ACHN (cell line): ENCODE measurements at places on chromosomes 2 and 18.

- no peak for DNase-seq
Observed at GRCh38 chr2:12722447-12723316, 5.9 kb downstream of the TRIB2 start.

GRCh38 chr18:56381196-56381595, 257.2 kb downstream of the TXNL1 start:
- DNase-seq, result no peak

DNA sequence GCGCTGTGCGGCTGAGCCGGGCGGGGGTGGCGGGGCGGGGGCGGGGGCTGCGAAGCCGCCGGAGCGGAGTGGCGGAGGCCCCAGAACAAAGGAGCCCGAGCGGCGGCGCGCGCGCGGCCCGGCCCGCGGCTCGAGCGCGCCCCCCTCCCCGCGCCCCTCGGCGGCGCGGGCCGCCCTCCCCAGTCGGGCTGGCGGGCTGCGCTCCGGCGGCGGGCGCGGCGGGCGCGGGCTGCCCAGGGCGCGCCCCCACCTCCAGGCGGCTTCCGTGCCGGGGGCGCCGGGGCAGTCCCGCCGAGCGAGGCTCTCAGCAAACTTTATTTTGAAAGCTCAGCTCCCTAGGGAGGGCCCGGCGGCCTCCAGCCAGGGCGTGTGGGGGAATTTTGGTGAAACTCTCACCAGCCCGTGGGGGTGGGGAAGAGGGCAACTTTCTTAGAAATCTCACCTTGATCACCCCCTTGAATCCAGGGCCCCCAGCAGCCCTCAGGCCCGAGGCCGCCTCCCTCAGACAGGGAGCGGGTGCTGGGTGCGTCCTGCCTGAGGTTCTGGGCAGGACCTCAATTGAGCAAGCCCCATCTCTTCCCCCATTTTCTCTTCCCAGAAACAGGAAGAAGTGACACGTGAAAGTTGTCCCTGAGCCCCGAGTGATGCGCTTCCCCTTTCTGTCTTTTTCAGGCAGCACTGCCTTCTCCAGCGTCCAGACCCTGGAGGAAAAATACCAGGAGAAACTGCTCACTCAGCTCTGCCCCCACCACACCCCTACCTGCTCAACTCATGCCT, 786 bp downstream of the TET3 start:
- peak; percentile 43 for DNase-seq

DNA sequence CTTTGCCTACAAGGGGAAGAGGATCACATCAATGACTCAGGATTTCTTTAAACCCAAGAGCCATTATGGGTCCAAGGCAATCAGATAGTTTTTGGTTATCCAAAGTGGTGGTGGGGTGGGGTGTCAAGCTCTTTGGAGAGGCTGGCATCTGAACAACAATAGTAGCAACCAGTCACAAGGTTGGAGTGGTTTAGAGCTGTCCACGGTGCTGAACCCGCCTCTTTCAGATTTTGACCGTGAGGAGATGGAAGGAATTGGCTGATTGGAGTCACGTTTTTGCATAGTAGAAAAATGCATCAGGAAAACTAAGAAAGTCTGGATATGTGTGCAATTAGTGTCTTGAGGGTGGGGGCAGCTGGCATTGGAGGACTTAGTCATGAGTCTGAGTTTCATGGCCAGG, 159.9 kb downstream of the LOXHD1 start:
- DNase-seq, result peak; percentile 57

- no peak for DNase-seq
Observed at GRCh38 chr2:225938991-225939390, 539.5 kb downstream of the NYAP2 start.

DNA sequence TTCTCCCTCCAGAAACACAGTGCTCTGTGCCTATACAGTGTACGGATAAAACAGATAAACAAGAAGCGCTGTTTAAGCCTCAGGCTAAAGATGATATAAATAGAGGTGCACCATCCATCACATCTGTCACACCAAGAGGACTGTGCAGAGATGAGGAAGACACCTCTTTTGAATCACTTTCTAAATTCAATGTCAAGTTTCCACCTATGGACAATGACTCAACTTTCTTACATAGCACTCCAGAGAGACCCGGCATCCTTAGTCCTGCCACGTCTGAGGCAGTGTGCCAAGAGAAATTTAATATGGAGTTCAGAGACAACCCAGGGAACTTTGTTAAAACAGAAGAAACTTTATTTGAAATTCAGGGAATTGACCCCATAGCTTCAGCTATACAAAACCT, 70.7 kb downstream of the TANK start:
- DNase-seq, result no peak

DNA sequence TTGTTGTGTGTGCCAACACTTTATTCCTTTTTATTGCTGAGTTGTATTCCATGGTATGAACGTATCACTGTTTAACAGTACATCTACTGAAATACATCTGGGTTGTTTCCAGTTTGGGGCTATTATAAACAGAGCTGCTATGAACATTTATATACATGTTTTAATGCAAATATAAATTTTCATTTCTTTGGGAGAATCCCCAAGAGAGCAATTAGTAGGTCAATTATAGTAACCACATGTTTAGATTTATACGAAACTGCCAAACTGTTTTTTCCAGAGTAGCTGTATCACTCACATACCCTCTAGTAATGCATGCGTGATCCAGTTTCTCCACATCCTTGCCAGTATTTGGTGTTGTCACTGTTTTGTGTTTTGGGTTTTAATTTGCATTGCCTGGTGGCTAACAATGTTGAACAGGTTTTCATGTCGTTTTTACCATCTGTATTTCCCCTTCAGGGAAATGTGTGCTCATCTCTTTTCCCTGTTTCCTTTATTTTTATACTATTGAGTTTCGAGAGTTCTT, 81.0 kb downstream of the TMEM131 start:
- DNase-seq, result no peak

- no peak for DNase-seq
Observed at GRCh38 chr2:121579309-121579708, 48.6 kb downstream of the RNU4ATAC start.

DNA sequence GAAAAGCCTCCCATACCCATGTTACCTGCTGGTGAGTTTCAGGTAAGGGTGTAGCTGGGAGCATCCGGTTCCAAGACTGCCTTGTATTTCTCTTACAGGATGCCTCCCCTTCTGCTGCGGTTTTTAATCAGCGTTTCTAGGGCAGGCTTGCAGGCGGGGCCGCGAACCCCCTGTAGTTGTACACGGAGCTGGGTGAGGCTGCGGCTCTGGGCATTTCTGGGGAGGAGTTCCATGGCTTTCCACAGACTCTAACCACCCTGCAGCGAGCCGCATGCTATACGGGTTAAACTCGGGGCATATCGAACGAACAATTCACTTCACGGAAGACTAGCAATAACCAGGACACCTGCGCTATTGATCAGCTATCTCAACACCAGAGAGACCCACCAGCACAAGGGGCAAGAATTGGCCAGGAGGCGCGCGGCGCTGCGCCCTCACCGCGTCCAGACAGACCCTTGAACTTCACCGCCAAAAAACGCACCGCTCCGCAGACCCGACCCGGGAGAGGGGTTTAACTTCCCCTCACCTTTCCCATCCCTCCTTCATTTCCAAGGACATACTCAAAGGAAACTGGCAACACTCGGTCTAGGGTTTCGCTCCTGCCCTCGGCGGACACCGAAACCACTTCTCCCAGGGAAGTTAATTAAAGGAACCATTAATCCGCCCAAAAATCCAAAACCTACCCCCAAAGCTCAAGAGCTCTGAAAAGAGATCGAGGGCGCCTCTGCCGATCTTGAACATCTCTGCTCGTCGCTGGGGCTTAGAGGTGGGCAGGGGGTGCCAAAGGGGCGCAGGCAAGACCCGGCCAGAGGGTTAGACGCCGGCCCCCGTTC, 909 bp downstream of the TGFA start:
- peak; percentile 66 for DNase-seq

GRCh38 chr18:55400081-55400480, 187.9 kb downstream of the TCF4 start:
- no peak for DNase-seq

- no peak for DNase-seq
Observed at GRCh38 chr2:26658691-26659346, 17.7 kb upstream of the CIB4 start.

DNA sequence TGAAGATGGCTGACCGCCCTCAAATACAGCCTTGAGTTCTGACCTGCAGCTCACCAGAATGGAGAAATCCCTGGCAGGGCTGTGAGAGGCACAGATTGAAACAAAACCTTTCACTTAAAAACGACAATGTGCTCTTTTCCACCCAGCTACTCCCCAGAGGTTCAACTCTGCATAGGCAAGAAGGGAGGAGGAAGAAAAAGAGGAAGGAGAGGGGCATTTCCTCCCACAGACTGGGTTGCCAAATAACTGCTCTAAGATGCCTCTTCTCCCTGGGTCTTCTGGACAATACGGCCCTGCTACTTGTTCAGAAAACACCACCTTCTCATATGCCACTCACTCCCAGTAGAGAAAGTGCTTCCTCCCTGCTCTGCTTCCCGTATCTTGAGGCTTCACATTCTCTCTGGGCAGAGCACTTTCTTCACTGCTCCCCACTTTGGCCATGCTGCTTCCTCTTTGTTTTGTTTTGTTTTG, 136.4 kb upstream of the SLC1A4 start:
- no peak for DNase-seq

- peak; percentile 60 for DNase-seq
Observed at GRCh38 chr2:44392338-44392943, 30.7 kb downstream of the CAMKMT start.

DNA sequence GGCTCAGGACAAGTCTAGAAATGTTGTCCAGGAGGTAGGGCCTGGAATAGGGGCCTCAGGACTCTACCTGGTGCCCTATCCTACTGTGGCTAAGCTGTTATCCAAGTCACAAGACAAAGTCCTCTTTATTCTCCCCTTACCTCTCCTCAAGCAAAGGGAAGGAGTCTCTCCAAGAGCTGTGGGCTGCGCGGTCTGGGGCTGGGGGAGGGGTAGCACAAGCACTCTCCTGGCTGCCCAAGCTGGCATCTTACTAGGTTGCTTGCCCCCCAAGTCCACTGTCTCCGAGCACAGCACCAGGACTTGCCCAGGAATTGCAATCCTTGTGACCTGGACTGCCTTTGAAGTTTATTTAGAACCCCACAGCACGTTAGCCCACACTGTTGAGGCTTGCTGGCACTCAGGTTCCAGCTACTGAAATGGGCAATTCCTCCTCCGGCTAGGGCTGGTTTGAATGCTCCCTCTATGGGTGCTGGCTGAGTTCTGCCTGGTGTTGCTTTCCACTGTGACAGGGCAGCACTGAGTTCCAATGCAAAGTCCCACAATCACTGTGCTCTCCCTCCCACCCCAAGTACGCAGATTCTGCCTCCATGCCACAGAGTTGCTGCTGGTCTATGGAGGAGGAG, 18.5 kb downstream of the DHRS9 start:
- DNase-seq, result no peak

DNA sequence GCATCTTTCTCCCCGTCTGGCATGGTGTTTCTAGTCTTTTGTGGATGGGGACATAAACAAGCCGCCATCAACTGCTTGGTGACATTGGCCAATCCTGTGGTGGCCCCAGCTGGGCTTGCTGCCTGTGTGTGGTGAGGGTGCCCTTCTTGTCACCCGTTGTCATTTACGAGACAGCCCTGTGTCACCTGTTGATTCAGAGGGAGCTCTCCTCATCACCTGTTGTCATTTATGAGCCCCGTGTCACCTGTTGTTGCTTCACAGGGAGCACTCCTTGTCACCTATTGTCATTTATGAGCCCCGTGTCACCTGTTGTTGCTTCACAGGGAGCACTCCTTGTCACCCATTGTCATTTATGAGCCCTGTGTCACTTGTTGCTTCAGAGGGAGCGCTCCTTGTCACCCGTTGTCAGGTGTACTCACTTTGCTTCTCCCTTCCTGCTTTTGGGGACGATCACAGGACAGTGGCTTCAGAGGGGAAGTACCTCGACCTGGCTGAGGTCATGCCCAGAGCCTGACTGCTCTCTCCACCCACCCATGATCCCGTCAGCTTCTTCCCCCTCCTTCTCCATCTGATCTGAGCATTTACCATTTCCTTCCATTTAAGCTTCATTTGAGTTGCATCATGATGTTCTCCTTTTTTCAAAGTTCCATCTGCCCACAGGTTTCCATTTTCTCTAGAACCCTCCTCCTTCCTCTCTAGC, 29.1 kb downstream of the HPCAL1 start:
- DNase-seq, result no peak

GRCh38 chr18:48767090-48767690, 183.6 kb downstream of the SMAD7 start:
- DNase-seq, result no peak

GRCh38 chr2:23614701-23615100, 229.7 kb downstream of the KLHL29 start:
- no peak for DNase-seq

- peak; percentile 25 for DNase-seq
Observed at GRCh38 chr18:51196118-51196810, 1.2 kb downstream of the MEX3C start.

- no peak for DNase-seq
Observed at GRCh38 chr2:233449921-233450863, 95.9 kb downstream of the DGKD start.

- DNase-seq, result peak; percentile 97
Observed at GRCh38 chr2:231795525-231796327, 9.5 kb downstream of the COPS7B start.

DNA sequence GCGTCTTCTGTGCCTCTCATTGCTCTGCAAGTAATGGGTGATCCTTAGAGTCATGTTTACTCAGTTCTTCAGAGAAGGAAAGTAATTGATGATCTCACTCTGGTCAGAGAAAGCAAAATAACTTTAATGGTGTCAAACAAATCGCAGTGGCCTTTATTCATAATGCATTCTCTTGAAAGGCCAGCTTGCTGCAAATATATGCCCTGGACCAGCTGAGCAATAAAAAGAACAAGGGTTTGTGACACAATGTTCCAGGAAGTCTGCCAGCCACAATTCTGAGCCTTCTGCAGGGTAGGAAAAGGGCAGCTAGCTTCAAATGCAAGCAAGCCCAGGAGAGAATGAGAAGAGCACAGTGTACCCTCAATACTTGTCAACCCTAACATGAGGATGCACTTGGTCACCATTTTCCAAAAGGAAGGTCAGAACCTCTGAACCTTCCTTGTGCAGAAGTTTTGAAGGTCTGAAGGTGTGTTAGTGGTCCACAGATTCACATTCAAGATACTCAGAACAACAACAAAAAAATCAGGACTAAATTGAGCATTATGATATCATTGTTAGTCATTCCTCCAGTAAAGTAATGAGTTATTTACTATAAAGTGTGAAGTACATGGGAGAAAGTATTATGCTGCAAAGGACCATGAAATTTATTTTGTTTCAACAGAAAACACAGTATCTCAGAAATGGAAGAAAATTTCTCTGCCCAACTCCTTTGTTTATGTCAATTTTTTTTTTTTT, 355.6 kb downstream of the PAX3 start:
- DNase-seq, result peak; percentile 19

GRCh38 chr2:23658466-23658942, 268.4 kb downstream of the ATAD2B start:
- no peak for DNase-seq

GRCh38 chr2:197710424-197711042, 5.4 kb downstream of the MARS2 start:
- DNase-seq, result no peak
